ENCODE measurements at places on chromosomes 13 and 19.

DNA sequence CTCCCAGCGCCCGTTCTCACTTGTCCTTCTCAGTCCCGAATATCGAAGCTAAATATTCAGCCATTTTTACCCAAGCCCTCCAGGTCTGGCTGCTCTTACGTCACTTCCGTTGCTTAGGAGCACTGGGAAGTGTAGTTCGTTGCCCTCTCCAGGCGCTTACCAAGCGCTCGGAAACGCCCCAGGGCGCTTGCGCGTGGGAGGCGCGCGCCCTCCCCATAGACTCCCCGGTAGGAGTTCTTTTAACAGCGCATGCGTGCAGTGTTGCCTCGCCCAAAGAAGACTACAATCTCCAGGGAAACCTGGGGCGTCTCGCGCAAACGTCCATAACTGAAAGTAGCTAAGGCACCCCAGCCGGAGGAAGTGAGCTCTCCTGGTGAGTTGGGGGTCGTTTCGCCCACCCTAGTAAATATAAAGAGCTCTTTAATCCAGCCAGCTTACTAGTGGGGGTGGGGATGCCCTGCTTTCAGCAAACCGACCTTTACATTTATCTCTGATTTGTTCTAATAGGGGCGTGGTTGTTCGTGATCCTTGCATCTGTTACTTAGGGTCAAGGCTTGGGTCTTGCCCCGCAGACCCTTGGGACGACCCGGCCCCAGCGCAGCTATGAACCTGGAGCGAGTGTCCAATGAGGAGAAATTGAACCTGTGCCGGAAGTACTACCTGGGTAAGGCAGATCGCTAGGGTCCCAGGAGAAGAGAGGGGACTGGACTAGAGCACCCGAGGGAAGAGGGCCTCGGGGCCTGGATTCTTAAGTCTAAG, at the start of the genes PSENEN and U2AF1L4:
Gene PSENEN, plus strand, starts transcription at position 324 of the 759 bp plus-strand sequence. Its CDS starts 280 bp downstream, at position 604.
Gene U2AF1L4, minus strand, starts transcription at position 91 of the 759 bp plus-strand sequence. Its CDS starts 27 bp downstream, at position 64.
- peak; percentile 99 for DNase-seq

GRCh38 chr13:90751026-90751425, 596.5 kb upstream of the MIR17HG start:
- no peak for DNase-seq

- no peak for DNase-seq
These were observed 179.2 kb downstream of the SHISA2 start for GRCh38 chr13:25872481-25873241.

DNA sequence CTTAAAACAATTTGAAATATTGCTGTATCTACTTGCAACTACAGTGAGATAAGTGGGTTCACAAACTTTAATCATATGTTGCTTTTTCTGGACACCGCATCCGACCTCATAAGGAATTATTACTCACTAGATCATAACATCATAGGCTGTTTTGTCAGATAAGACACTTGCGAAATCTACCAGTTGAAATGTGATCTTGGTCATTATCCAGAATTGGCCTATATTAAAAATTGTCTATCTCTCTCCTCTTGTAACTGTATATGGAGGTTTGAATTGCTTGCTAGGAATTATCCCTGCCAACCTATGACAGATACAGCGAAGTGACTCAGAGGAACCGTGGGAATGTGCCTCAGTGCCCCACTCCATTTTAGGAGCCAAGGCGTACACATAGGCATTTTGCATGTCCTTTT, 117.0 kb upstream of the POSTN start:
- DNase-seq, result no peak

GRCh38 chr13:28333204-28333881, 161.6 kb downstream of the FLT1 start:
- no peak for DNase-seq
